Left colon (tissue), 2 donors: ENCODE measurements at places on chromosomes 5 and 9. TPM values are rescaled to one million over a fixed set of nuclear protein-coding genes. Genes with fewer than 3 reads are reported as not detected.

C9orf50 gene
- total RNA-seq, result not detected

POU5F2 gene
- total RNA-seq, result 1.1 TPM

MARCOL gene
- not detected for total RNA-seq

GNA14 gene
- total RNA-seq, result 12.3 TPM

PDLIM4 gene
- 1.5 TPM for total RNA-seq

LIX1 gene
- 0.22 TPM for total RNA-seq

AK3 gene
- total RNA-seq, result 89.1 TPM

TAF11L7 gene
- not detected for total RNA-seq

EDIL3 gene
- total RNA-seq, result 38.1 TPM

CCNB1 gene
- 28.3 TPM for total RNA-seq

CMYA5 gene
- 0.70 TPM for total RNA-seq

PDE6A gene
- total RNA-seq, result 4.2 TPM

FAM200C gene
- total RNA-seq, result 1.8 TPM

OTP gene
- not detected for total RNA-seq

DNA sequence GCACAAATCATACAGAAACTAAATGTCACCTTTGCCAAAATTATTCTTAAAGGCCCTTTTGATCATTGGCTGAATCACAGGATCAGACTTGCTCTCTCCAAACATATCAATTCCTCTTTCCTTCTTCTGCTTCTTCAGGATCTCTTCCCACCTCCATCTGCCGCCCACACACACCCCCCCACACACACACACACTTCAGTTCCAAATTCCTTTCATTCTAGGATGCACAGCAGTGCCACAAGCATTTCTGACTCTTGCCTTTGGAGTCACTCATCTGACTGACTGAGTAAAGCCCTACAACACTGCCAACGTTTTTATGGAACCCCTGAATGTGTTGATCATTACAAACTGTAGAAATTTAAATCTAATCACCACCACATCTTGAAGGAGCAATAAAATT lies 22.9 kb downstream of the DNAH5 start:
- no peak for DNase-seq

- no peak for DNase-seq
Observed at GRCh38 chr5:66880401-66880800, 284.2 kb downstream of the MAST4 start.

GRCh38 chr5:93100976-93101375 lies 480.0 kb downstream of the NR2F1-AS1 start:
- no peak for DNase-seq

DNA sequence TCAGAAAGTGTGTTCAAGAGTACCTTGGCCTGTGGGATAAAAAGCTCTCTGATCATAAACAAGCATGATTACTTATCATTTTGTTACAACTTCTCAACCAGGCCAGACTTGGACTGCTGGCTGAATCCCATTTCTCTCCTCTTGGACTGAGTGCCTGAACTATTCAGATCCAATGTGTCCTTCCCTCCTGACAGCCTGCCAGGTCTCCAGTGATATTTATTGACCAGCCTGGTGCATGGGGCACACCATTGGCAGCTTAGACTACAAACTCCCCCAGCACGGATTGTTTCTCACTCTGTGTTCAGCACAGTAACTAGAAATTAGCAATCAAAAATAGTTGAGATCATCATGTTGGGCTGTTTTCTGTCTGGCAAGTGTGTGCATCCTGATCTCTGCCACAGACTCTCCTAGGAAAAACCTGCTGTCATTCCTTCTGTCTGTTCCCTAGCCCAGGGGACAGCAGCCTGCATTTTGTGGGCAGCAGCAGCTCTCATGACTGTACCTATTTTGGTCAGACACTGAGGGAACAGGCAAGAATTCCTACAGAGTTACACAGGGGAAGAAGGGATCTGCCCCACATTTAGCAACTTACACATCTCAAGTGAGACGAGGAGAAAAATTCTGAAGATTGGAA lies 348.1 kb downstream of the ADAMTS6 start:
- no peak for DNase-seq

DNA sequence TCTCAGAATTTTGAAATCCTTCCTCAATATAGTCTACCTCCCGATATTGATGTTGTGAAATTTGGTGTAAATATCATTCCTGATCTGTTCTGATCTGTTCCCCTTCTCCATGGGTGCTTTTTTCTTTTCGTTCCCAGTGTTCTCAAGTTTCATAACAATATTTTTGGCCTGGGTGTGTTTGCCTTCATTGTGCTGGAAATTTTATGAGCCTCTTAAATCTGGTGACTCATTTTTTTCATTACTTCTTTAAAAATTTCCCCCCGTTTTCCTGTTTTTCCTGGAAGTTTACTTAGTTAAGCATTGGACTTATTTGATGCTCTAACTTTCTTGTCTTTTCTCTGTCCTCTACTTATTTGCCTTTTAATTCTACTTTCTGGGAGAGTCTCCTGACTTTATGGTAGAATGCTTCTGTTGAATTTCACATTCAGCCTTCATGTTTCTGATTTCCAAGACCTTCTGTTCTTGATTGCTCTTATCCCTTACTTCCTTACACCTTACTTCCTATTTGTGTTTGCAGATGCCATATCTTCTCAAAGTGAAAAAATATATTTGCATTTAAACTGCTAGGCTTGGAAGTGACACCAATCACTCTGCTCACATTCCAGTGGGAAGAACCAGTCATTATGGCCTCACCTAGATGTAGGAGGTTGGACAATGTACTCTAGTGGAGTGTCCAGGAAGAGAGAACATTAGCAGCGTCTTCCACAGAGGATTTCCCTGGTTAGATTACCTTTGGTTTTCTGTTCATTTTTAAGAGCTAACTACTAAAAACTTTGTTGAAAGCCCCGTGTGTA lies 441.9 kb downstream of the ARHGEF28 start:
- DNase-seq, result no peak

- DNase-seq, result peak; percentile 34
Observed at GRCh38 chr9:97740848-97741821, 44.0 kb upstream of the XPA start.

DNA sequence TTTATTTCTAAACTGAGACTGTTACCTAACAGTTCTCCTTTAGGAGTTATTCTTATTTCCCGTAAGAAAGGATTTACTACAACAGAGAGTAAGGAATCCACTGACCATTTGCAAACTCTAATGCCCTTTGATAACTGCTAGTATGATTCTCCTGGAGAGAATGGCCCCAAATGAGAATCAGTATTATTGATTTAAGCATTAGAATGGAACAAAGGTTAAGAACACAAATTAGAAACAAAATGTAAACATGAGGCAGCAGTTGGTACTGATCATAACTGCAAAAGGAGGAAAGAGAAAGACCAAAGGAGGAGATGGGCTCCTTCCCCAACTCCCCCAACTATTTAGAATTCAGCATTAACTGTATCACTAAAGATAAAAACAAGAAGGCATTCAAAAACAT lies 30.7 kb downstream of the PSIP1 start:
- no peak for DNase-seq

- DNase-seq, result no peak
Observed at GRCh38 chr5:72906806-72907205, 49.0 kb upstream of the FCHO2 start.

GRCh38 chr9:16030528-16031185 lies 477.8 kb downstream of the CCDC171 start:
- no peak for DNase-seq

- DNase-seq, result no peak
Observed at GRCh38 chr5:168654211-168654721, 75.1 kb upstream of the PANK3 start.

- no peak for DNase-seq
Observed at GRCh38 chr9:84512493-84512892, 157.0 kb upstream of the NTRK2 start.

DNA sequence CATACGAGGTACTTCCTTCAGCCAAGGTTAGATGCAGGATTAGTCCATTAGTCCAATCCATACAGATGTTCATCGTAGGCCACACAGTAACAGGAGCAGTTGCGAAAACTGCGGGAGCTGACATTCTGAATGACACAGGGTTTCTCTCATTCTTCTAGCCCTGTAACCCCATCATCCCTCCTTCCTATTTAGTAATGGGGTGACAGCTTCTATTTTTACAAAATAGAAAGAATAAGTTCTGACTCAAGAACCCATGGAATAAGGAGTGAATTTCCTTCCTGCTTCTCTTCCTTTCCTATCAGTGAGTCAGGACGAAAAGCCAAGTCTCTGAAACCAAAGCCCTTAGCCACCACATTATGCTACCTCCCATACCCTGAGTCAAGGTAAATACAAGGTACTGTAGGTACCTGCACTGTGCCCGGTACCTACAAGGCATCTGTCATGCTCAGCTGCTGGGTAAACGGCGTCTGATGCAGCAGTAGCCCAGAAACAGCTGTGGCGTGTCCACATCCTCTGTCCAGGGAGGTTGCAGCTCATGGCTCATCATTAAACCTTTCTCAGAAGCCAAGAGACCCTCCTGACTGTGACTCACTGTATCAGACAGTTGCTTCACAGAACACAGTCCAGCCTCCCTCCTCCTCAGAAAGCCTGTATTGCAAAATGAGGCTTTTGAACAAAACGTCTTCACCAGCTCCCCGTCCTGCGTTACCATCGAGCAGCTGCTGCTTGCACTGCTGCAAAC lies 84.2 kb downstream of the ESM1 start:
- DNase-seq, result peak; percentile 8

GRCh38 chr5:97141031-97141430 lies 1.4 kb downstream of the LIX1 start:
- DNase-seq, result no peak

DNA sequence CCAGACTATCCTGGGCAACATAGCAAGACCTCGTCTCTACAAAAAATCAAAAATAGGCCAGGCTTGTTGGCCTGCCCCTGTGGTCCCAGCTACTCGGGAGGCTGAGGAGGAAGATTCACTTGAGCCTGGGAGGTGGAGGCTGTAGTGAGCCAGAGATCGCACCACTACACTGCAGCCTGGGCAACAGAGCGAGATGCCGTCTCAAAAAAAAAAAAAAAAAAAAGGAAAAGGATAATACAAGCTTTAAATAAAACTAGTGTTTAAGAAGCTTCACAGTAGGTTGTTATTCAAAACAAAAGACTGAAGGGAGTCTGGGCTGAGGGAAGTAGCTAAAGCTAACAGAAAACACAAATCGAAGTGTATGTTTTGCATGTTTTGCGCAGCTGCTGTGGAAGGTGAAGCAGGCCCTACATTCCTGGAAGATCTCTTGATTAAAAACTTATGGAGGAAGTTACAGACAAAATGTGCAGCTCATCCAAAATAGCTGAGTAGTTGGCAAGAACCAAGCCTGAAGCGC lies 581 bp upstream of the C9orf40 start:
- no peak for DNase-seq

DNA sequence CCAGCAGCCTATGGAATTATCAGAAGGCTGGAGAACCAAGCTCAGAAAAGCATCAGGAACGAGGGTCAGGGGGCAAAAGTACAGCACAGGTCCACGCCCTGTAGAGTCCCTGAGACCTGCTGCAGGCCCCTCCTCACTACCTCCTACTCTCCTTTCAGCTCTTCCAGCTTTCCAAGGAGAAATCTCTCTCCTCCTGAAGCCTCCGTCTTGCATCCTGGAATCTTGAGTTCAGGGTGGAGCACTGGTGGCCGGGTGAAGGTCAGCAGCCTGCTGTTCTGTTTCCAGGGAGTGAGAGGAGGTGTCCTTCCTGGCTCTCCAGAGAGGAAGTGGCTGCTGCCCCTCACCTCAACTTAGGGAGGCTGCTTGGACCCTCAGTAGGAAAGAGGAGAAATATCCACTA lies 342.3 kb downstream of the ZSWIM6 start:
- peak; percentile 52 for DNase-seq

DNA sequence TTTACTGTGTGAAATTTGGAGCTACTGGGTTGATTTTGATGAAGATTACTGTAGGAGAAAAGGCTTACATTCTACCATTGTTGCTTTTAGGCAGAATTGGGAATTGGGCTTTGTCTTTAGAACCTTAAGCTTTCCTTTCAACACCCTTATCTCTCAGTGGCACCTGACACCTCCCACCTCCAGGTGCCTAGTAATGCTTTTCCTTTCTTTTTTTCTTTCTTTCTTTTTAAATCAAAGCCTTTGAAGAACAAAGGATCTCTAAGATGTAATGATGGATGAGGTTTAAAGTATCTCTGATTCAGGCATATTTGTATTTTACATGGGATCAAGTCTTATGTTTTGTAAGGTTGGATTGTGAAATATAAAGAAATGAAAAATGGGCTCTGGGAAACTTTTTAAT lies 2.9 kb upstream of the ADGRV1 start:
- no peak for DNase-seq

DNA sequence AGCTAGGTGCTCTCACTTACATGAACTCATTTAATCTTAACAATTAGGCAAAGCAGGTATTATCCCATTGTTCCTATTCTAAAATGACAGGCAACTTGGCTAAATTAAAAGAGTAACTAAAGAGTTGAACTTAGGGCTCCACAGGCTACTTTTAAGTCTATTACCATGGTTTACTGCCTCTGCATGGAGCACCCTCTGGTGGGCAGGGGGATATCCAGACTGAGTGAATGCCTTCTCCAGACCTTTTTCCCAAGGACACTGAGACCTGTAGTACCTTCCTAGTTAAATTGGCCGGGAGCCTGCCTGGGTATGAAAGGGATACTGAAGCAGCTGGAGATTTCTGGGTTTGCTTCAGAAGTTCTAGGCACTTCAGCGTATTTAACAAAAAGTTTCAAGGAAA lies 238.1 kb downstream of the ELAVL2 start:
- DNase-seq, result no peak

- DNase-seq, result no peak
Observed at GRCh38 chr5:128551476-128551875, 13.4 kb upstream of the FBN2 start.

GRCh38 chr5:146731909-146732659 lies 146.5 kb downstream of the PPP2R2B start:
- no peak for DNase-seq

GRCh38 chr9:131319486-131319885 lies 30.0 kb downstream of the PLPP7 start:
- DNase-seq, result no peak

GRCh38 chr9:130183133-130183762 lies 11.0 kb downstream of the NCS1 start:
- no peak for DNase-seq

DNA sequence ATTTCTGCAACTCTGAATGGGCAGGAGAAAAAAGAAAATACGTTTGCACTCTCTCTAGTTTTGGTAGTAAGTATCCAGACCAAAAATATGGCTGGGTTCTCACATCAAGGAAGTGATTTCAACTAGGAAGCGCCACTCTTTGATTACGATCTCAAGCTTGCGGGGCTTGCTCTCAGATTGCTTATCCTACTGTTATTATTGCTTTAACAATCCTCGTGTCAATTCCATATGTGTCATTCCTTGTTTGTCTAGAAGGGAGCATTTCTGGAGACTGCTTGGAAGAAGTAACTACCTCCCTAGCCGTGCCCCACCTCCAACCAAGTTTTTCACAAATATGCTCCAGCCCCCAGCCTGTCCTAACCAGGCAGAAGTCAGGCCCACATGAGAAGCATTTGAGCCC lies 3.5 kb downstream of the PRUNE2 start:
- DNase-seq, result no peak
